ENCODE measurements at places on chromosomes 3 and 15.

GRCh38 chr15:67792250-67792942, 32.9 kb upstream of the SKOR1 start:
- peaks cover 18% of the 10 kb centered on the region for H3K36me3 ChIP-seq
- no peaks in the 10 kb centered on the region for H3K27me3 ChIP-seq
- H3K4me1 ChIP-seq: peaks cover 2% of the 10 kb centered on the region
- no peak overlapping the region for H3K4me3 ChIP-seq
- H3K27ac ChIP-seq: no peak overlapping the region

- H3K4me1 ChIP-seq: peaks cover under 1% of the 10 kb centered on the region
- no peak for DNase-seq
- H3K27ac ChIP-seq: no peak overlapping the region
- H3K36me3 ChIP-seq: no peaks in the 10 kb centered on the region
- no peaks in the 10 kb centered on the region for H3K27me3 ChIP-seq
Measured at GRCh38 chr3:13105181-13105895, 32.1 kb upstream of the IQSEC1 start.

GRCh38 chr3:46429250-46429649, 22.2 kb downstream of the CCRL2 start:
- H3K36me3 ChIP-seq: no peaks in the 10 kb centered on the region
- peaks cover 5% of the 10 kb centered on the region for H3K27me3 ChIP-seq
- no peak overlapping the region for H3K4me3 ChIP-seq
- H3K27ac ChIP-seq: no peak overlapping the region
- peaks cover 25% of the 10 kb centered on the region for H3K4me1 ChIP-seq
- no peak for DNase-seq

DNA sequence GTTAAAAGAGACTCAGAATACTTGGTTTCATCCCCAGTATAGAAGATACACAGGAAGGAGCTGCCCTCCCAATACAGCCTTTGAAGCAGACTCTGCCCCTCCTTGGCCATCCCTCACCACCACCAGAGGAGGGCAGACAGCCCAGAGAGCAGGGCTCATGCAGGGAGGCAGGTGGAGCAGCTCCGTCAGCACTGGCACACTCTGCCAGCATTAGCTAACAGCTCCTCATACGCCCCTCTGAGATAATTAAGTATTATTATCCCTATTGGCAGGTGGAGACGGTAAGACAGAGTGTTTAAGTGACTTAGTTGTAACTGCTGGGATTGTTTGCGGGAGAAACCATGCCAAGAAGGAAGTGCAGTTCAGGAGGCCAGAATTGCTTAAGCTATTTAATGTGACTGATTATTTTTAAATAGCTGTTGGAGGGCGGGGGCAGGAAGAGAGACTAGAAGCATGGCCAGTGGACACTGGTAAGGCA, 434.0 kb downstream of the EPHB1 start:
- H3K4me3 ChIP-seq: no peak overlapping the region
- H3K27me3 ChIP-seq: no peaks in the 10 kb centered on the region
- no peaks in the 10 kb centered on the region for H3K36me3 ChIP-seq
- H3K4me1 ChIP-seq: no peaks in the 10 kb centered on the region

DNA sequence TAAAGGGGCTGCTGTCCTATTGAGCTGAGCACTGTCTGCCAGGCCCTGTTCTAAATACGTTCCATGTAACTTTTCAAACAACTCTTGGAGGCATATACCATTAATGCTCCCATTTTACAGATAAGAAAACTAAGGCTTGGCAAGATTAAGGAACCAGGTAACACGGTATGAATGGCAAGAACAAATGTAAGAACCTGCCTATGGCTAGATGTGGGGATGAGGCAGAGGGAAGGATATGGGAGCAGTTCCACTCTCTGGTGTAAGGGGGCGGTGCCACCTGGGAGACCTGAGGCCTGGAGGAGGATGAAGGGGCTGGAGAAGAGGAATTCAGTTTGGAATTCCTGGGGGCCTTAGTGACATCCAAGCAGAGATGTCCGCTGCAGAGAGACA, 3.8 kb upstream of the LMAN1L start:
- H3K36me3 ChIP-seq: peaks cover 12% of the 10 kb centered on the region
- H3K4me3 ChIP-seq: no peak overlapping the region
- no peaks in the 10 kb centered on the region for H3K27me3 ChIP-seq
- peak overlapping the region; percentile 68 for H3K27ac ChIP-seq
- H3K4me1 ChIP-seq: peaks cover 19% of the 10 kb centered on the region
- no peak for DNase-seq

DNA sequence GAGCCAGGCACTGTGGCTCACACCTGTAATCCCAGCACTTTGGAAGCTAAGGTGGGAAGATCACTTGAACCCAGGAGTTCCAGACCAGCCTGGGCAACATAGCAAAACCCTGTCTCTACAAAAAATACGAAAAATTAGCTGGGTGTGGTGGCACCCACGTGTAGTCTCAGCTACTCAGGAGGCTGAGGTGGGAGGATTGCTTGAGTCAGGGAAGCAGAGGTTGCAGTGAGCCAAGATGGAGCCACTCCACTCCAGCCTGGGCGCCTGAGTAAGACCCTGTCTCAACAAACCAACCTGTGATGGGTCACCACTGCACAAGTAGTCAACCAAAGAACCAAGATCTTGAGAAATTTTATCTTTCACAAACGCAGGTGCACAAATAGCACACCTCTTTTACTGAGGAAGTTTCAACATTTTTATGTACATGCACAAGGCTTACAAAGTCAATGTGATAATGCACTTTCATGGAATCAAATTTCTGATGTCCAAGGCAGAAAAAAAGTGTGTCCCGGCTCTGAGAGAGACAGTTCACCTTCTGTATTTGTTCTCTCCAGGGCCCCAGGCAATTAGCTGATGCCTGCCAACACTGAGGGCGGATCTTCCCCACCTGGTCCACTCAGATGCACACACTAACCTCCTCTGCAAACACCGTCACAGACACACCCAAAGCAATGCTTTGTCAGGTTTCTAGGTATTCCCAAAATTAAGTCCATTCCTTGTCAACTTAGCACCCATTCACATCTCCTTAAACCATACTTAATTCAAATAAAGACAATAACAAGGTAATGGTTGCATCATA, 12.4 kb downstream of the ACAA1 start:
- H3K27ac ChIP-seq: no peak overlapping the region
- no peaks in the 10 kb centered on the region for H3K27me3 ChIP-seq
- no peak overlapping the region for H3K4me3 ChIP-seq
- no peaks in the 10 kb centered on the region for H3K4me1 ChIP-seq

GRCh38 chr15:69561071-69561784, 108.6 kb downstream of the RPLP1 start:
- H3K4me3 ChIP-seq: no peak overlapping the region
- no peaks in the 10 kb centered on the region for H3K36me3 ChIP-seq
- H3K27ac ChIP-seq: no peak overlapping the region
